ENCODE measurements at places on chromosomes 5 and 9.

DNA sequence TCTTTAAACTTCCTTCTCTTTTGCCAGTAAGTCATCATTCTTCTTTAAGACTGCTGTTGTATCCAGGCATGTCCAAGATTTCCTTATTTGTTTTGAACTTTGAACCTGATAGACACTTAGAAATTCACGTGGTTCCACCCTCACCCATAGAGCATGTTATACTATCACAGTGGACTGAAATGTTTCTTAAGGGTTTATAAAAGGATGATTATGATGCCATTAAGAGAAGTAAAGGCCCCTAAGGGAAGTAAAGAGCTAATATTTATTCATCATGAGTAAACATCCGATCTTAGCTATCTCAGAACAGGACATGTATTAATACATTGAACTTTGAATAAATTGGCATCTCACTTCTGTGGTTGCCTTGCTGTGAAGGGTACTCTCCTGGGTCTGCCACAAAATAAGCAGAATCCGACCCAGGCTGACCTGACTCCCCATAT is 49.8 kb downstream of the PRKACG start:
- no peak for DNase-seq

DNA sequence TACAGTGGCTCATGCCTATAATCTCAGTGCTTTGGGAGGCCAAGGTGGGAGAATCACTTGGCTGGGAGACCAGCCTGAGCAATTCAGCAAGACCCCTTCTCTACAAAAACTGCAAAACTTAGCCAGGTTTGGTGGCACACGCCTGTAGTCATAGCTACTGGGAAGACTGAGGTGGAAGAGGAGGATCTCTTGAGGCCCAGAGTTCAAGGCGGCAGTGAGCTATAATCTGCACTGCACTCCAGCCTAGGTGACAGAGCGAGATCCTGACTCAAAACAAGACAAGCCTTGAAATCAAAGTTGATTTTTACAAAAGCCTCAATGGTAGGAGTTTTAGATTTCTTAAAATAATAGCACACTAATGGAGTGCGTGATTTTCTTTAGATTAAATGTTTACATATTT is 14.6 kb downstream of the UBE2D2 start:
- DNase-seq = no peak

DNA sequence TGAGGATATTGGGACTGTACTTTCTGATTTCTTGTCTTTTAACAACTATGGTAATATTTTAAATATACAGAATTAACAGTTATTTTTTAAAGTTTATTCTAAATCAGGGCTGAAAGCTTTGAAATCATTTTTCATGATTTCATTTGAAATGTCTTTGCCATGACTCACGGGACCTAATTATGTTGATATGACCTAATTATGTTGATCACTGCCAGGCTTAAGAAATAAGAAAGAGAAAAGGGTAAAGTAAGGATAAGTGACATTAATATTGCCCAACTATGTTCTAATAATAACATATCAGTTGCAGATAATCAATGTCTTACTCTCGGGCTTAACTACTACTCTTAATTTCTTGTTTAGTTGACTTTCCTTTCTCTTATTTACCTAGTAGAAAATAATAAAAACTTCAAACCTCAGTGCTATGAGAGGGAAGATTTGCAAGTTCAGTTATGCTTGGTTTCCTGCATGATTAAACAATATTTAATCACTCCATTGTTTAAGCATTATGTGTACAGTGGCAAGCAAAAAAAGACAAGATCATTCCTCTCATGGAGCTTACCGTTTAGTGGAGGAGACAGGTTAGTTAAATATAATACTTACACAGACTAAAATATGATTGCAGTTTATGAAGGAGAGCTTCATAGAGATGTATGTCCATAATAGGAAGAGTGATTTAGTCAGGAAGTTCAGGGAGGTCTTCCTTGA is 67.0 kb upstream of the EIF4EBP3 start:
- no peak for DNase-seq

GRCh38 chr9:116323571-116323970 is 170.0 kb downstream of the PAPPA start:
- no peak for DNase-seq

DNA sequence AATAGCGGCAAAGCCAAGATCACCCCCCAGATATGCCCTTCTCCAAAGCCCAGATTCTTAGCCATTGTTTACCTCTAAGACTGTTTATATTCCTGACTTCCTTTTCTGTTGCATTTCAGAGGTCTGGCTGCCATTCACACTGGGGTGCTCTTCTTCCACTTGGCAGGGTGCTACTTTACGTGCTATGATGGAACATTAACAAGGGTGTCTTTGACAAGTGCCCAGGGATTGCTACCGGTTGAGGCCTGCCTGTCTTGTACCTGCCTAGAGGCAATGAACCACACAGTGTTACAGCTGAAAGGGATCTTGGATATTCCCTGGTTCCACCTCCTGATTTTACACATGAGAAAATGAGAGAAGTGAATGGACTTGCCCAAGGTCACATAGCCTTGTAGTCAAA is 352.1 kb upstream of the KIF2A start:
- no peak for DNase-seq

DNA sequence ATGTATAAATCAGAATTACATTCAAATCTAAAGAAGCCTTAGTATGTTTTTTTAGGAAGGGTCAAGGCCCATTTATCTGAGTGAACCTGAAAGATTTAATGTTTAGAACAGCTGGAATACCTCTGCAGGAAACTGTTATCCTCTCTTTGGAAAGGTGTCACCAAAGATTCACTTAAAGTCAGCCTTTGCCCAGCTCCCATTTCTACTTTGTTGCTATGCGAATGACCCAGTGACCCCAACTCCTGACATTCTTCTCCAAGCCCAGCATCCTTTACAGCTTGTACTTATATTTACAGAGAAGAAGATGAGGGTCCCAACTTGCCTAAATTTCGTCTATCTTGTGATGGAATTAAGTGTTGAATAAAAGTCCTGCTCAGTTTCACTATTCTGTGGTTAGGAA is 1198.6 kb downstream of the CDH12 start:
- no peak for DNase-seq

GRCh38 chr5:161803-162110 is 29.5 kb upstream of the LRRC14B start:
- DNase-seq = no peak

DNA sequence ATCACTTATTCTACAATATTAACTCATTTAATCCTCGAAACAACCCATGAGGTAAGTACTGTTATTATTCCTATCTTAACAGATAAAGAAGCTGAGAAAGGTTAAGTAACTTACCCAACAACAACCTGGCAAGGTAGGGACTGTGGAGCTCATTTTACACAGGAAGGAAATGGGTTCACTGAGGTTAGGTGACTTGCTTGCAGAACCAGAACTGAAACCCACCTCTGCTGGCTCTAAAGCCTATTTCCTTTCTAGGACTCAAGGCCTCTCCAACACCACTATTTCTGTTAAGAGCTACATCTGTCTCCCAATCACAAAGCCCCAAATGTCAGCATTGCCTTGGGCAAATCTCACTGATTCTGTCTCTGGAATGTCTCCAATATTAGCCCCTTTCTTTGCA is 38.9 kb upstream of the IFNK start:
- DNase-seq = no peak

DNA sequence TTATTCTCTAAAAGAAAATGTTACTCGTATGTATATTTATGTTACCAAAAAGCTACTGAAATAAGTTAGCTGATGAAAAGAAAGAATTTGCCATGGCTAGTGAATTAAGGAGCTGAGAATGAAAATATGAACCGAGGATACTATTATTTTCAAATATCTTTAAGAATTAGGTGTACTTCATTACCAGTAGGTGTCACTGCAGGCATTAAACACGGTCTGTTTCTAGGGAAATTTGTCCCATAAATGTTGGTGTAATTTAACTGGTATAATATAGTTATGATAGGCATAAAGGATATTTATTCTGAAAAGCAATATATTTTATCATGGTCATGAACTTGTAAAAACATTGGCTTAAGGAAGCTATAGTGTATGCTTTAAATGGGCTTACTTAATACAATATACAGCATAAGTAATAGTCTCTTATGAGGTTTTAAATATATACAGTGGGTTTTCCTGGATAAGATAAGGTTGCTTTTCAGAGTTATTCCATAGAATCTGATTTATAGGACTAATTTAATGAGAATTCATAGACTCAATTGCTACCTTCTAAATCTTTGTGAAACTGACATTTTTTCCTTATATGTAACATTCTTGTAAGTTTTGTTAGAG is 72.4 kb upstream of the MPDZ start:
- peak; percentile 63 for DNase-seq

GRCh38 chr9:132078699-132079356 is 839 bp downstream of the MED27 start:
- DNase-seq = no peak

- peak; percentile 18 for DNase-seq
These were observed 13.9 kb upstream of the ANXA6 start for GRCh38 chr5:151171529-151171928.

DNA sequence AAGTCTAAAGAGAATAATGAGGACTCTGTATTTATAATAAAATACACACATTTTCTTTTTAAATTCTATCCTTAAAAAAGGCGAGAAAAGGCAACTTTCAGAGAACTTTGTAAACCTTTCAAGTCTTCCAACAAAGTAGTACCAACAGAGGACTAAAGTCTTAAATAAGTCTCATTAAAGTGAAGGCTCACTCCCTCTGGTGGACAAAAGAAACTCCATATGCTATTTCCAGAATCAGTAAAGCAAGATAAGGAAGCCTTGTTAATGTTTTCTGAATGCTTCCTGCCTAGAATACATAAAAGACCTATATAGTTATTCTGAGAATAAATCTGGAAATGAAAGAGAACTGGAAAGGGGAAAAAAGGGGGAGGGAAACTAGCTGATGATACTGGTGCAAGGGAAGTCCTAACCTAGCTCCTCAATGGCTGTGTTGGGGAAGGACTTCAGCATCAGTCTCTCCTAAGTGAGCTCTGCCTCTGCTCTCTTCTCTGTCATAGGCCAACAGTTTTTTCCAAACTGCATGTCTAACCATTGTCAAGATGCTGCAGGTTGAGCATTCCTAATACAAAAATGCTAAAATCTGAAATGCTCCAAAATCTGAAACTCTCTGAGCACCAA is 7.2 kb downstream of the HMGCS1 start:
- peak; percentile 74 for DNase-seq

GRCh38 chr5:32506201-32506661 is 61.7 kb upstream of the ZFR start:
- DNase-seq = no peak

DNA sequence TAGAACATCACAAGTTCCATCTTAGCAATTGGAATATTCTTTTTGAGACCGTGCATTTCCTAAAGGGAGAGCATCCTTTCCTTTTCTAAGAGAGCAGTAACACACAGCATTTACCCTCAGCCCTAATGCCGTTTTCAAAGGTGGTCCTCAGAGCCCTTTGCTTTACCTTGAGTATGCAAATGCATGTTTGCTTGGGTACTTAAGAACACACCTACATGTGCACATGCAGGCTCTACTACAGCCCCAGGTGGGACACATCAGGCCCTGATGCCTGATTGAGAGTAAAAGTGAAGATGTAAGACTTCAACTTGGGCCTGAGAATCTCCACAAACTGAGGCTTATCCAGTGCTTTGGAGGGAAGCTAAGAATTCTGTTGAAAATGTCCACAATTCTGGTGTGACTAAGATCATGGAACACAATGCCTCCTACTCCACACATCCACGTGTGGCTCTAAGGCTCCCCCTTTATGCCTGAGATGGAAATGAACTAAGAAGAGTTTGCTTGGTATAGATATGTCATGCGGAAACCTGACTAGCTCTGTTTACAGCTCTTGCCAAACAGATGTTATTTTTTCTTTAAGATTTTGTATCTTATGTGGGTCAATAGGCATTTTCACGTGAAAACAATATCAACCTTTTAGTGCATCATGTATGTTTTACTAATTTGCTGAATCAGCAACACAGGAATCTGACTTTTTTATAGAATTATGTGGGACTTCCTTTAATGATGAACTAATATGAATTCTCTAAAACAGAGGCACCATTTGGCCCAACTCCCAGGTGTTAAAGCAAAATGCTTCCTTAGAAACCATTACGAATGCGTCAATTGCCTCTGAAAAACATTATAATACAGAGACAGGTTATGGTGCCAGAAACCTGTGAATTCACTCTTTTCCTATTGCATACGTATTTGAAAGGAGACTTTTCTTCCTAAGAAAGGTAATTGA is 48.9 kb upstream of the SLC2A8 start:
- peak; percentile 9 for DNase-seq

DNA sequence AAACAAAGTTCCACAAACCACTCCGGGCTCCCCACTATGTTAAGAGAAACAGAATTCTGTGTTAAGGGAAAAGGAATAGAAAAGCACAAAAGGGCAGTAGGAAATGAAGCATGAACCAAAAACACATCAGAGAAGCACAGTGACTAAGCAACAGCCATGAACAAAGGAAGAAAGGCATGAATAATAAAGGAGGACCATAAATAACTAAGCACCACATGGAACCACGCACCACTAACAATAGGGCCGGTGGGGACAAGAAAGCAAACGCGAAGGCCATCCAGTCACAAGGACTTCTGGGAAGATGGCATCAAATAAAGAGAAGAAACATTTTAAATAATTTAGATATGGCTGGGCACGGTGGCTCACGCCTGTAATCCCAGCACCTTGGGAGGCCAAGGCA is 18.0 kb downstream of the PRUNE2 start:
- DNase-seq = no peak

DNA sequence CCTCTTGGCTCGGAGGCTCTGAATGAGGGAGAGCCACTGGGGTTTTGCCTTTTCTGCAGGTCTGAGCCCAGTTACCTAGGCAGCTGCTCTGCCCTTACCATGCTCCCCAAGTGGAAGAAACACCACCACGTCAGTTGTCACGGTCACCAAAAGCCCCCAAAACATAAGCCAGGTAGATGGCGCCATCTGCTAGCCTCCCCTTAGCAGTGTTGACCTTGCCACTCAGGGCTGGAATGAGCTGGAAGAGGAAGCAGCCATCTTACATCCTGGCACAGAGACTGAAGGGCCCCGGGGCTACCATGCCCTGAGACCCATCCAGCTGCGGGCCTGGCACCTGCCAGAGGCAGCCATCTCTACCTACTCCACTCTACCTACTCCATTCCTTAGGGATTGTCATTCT is 7.4 kb downstream of the ZER1 start:
- DNase-seq = peak; percentile 34

- no peak for DNase-seq
These were observed 144.4 kb downstream of the COMMD10 start for GRCh38 chr5:116229131-116229689.

DNA sequence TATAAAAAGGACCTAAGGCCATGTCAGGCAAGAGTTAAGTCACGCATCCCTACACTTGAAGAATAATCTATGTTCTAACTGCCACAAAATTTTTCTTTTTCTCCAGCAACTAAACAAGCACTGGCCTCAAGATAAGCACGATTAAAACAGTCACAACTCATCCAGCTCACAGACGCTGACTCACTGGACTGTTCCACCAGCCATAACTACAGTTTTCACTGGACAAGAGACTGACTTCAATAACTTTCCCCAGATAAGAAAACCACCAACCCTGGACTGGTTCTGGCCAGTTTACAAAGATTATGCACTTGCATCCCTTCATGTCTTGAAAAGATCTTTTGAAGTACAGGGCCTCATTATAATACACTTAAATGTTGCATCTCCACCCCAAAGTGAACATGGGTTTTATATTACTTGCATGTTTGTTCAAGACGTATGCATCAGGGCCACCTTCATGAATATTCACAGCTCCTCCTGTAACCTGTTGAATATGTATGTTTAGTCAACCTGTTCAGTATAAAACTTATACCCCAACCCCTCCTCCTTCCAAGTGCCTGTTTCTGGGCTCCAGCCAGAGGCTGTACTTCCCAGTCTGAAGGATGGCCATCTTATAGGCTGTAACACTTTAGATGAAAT is 129.3 kb upstream of the EPB41L4A start:
- DNase-seq = no peak

- DNase-seq = peak; percentile 47
These were observed 14.4 kb upstream of the CCDC69 start for GRCh38 chr5:151238303-151238741.

Measured in NB4 (cell line).